Placental pericyte (primary cell): ENCODE measurements at places on chromosomes 13 and 19. TPM values are rescaled to one million over a fixed set of nuclear protein-coding genes. Genes with fewer than 3 reads are reported as not detected.

RUVBL2 gene
- 164 and 281 TPM in 2 replicates for total RNA-seq

MRPS31 gene
- total RNA-seq: 14.9 and 18.0 TPM in 2 replicates

JUNB gene
- 187 and 191 TPM in 2 replicates for total RNA-seq

ZNF90 gene
- total RNA-seq: 0.88 and 1.4 TPM in 2 replicates

HIF3A gene
- 3.7 and 5.5 TPM in 2 replicates for total RNA-seq

COLGALT1 gene
- 200 and 201 TPM in 2 replicates for total RNA-seq

MAP4K1 gene
- 0.22 and 0.72 TPM in 2 replicates for total RNA-seq

THAP8 gene
- total RNA-seq: 2.6 and 3.1 TPM in 2 replicates

CCDC106 gene
- 7.7 and 16.6 TPM in 2 replicates for total RNA-seq

MBD3L3 gene
- total RNA-seq: not detected in 2 replicates
